Activated CD8-positive, alpha-beta memory T cell treated with anti-CD3 and anti-CD28 coated beads for 24 hours (primary cell): ENCODE measurements at places on chromosomes 12 and 14.

DNA sequence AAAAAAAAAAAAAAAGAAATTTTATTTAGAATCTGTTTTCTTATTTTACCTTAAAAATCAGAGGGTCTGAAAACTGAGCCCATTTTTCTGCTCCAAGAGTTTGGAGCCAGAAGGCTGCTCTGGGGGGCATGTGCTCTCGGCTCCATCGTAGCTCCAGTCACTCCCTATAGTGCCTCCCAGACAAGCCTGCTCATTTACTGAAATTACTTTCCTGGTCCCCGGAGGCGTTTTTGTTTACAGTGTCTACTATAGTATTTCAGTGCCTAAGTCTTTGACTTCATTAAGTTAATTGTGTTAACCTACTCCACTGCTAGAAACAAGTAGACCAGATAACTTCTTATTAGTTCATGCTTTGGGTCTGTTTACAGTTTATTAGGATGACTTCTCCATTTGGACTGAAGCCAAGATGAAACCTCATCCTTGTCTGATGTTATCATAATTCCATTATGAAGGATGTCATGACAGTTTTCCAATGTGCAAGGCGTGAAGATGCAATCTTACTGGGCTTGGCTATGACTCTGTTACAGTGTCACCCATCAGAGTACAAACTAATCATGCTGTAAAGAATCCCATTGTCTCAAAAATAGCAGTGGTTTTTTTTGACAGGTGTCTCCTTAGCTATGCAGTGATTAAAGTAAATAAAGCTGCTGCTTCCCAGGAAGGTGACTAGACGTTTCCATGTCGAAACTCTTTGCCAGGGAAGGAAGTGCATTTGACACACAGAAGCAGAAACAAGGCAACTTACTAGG is 182.3 kb downstream of the TMEM132C start:
- DNase-seq = no peak

DNA sequence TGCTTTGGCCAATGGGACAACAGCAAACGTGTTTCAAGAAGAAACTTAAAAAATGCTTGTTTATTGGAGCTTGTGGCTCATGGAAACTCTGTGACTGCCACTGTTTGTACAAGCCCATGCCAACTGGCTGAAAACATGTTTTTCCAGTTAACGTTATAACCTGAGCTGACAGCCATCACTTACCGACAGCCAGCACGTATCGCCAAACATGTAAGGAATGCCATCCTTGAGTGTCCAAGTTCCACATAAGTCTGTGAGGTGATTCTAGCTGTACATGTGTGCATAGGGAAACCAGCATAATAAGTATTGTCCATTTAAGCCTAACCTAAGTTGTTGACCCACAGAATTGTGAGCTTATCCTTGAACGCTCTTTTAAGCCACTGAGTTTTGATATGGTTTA is 596.9 kb downstream of the TRHDE start:
- no peak for DNase-seq

GRCh38 chr12:2957816-2958431 is 1.3 kb upstream of the TEAD4 start:
- no peak for DNase-seq

DNA sequence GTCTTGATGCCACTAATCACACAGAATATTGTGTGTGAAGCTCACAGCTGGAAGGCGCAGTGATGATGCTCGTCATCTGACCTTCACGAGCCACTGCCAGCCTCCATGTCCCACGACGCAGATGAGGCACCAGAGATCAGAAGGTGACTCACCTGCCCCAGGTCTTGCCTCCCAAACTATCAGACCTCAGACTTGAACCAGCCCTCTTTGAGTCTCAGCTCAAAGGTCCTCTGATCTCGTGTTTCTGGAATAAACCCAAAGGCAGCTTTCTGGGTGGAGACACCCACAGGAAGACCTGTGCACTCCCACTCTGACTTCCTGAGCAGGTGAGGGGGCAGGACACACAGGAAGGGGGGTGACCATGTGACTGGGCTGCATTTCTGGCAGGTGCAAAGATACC is 19.6 kb upstream of the CHGA start:
- DNase-seq = no peak

- DNase-seq = no peak
Observed at GRCh38 chr14:35292770-35293561, 784 bp downstream of the PSMA6 start.
